ENCODE measurements at places on chromosomes 12 and 14. TPM values are rescaled to one million over a fixed set of nuclear protein-coding genes. Genes with fewer than 3 reads are reported as not detected.

The SOX5 gene
- not detected for total RNA-seq

The ACVRL1 gene
- not detected for total RNA-seq

DNA sequence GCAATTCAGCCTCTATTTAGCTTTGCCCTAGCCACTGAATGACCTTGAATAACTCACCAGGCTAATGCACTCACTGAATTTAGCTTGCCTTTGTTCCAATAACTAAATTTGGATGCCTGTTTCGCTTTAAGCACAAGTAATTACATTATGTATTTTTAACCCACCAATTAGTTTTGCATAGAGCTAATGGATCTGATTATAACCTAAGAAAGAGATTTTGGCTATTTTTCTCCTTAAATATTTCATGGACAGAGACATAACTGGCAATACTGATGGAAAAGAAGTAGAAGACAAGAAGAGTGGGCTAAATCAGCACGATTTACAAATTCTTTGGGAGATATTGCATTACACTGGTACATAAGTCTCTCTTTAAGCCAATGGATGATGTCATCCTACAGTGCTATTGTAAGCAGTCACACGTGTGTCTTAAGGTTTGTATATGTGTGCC is 85.7 kb downstream of the AKAP6 start:
- DNase-seq = no peak

DNA sequence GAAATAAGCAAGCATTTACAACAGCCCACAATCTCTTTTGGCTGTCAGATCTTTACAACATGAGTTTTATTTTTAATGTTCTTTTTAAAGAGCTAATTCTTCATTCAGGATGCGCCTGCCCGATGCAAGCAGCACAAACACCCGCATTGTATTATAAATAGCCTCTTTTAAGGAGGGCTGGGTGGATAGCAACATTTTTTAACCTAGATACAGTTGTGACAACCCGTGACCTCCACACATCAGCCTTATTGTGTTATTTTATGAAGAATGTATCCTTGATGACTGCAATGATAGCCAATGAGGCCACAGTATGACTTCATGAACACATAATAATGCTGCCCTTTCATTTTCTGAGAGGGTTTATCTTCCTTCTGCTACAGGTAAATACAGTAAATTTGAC is 173.7 kb downstream of the FOXN3 start:
- no peak for DNase-seq

GRCh38 chr14:82345184-82345583 is 811.5 kb upstream of the SEL1L start:
- DNase-seq = no peak

The SLC7A8 gene
- total RNA-seq = 7.9 TPM

GRCh38 chr12:116502989-116503496 is 56.1 kb upstream of the MAP1LC3B2 start:
- no peak for DNase-seq

DNA sequence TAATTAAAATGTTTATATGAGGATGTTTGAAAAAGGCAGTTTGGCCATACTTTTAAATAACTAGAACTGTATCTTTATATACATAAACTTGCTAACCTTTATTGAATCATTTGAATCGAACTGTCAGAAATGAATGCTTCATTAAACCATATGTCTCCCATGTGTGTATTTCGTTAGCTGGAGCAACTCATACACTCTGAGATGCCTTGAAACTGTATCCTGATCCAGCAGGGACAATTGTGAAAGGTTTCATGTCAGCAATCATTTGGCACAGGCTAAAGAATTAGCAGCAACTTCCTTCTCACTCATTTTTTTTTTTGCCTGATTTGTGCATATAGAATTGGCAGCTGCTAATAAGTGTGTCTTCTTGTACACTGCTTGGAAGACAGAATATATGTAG is 109.9 kb downstream of the NAV3 start:
- DNase-seq = no peak

GRCh38 chr12:57840726-57841125 is 5.8 kb downstream of the CTDSP2 start:
- no peak for DNase-seq

Measured in naive thymus-derived CD8-positive, alpha-beta T cell (primary cell).